ENCODE measurements at places on chromosomes 4 and X. TPM values are rescaled to one million over a fixed set of nuclear protein-coding genes. Genes with fewer than 3 reads are reported as not detected.

ZNF718 gene
- 35.1 TPM for total RNA-seq

AVPR2 gene
- total RNA-seq: not detected

CYLC1 gene
- total RNA-seq: not detected

APBB2 gene
- total RNA-seq: 56.4 TPM
